Activated naive CD8-positive, alpha-beta T cell treated with anti-CD3 and anti-CD28 coated beads for 36 hours (primary cell): ENCODE measurements at places on chromosomes 5 and 9. TPM values are rescaled to one million over a fixed set of nuclear protein-coding genes. Genes with fewer than 3 reads are reported as not detected.
A peak's percentile ranks its signal among the peaks of the same experiment; 100 is the strongest.

- H3K4me1 ChIP-seq = peaks cover 2% of the 10 kb centered on the region
- no peaks in the 10 kb centered on the region for H3K36me3 ChIP-seq
- DNase-seq = no peak
- H3K27me3 ChIP-seq = peaks cover 9% of the 10 kb centered on the region
- no peak overlapping the region for H3K4me3 ChIP-seq
These were observed 181.4 kb upstream of the TRPM3 start for GRCh38 chr9:71302776-71303175.

DNA sequence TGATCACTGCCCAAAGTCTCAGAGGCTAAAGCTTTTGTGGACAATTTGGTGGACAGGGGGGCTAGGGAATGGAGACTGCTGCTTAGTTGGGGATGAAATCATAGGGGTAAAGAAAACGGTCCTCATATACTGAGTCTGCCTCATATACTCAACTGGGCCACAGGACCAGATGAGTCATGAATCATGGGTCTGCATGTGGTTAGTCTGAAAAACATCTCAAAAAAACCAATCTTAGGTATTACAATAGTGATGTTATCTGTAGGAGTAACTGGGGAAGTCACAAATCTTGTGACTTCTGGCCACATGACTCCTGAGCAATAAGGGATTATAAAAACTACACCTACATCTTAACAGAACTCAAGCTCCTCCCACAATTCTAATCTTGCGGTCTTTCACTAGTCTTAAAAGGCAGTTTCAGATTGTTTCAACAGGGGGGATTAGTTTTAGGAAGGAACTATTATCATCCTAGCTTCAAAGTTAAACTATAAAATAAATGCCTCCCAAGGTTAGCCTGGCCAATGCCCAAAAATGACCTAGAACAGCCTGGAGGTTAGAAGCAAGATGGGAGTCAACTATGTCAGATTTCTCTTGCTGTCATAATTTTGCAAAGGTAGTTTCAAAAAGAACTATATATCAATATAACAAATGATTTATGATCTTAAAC lies 17.5 kb downstream of the TMEM161B start:
- no peak overlapping the region for H3K4me3 ChIP-seq
- peak overlapping the region; percentile 74 for H3K27ac ChIP-seq
- H3K36me3 ChIP-seq = peaks cover 54% of the 10 kb centered on the region
- peaks cover 51% of the 10 kb centered on the region for H3K4me1 ChIP-seq
- H3K27me3 ChIP-seq = no peaks in the 10 kb centered on the region
- peak; percentile 8 for DNase-seq

Gene CCDC152
- 18.1 TPM for total RNA-seq

GRCh38 chr9:116187570-116188170 lies 34.1 kb downstream of the PAPPA start:
- H3K27ac ChIP-seq = no peak overlapping the region
- peaks cover 4% of the 10 kb centered on the region for H3K27me3 ChIP-seq
- no peak for DNase-seq

Gene INSYN2B
- not detected for total RNA-seq

GRCh38 chr9:86983620-86984259 lies 36.4 kb upstream of the GAS1 start:
- H3K4me3 ChIP-seq = no peak overlapping the region
- H3K27me3 ChIP-seq = peaks cover 24% of the 10 kb centered on the region
- H3K4me1 ChIP-seq = no peaks in the 10 kb centered on the region
- no peaks in the 10 kb centered on the region for H3K36me3 ChIP-seq
- no peak for DNase-seq

GRCh38 chr5:3384531-3384930 lies 211.1 kb upstream of the IRX1 start:
- no peaks in the 10 kb centered on the region for H3K27me3 ChIP-seq
- H3K4me3 ChIP-seq = no peak overlapping the region
- no peaks in the 10 kb centered on the region for H3K36me3 ChIP-seq
- H3K4me1 ChIP-seq = no peaks in the 10 kb centered on the region

Gene RNF208
- 7.1 TPM for total RNA-seq

- no peaks in the 10 kb centered on the region for H3K27me3 ChIP-seq
- H3K27ac ChIP-seq = no peak overlapping the region
- no peaks in the 10 kb centered on the region for H3K36me3 ChIP-seq
- no peaks in the 10 kb centered on the region for H3K4me1 ChIP-seq
- no peak for DNase-seq
- H3K4me3 ChIP-seq = no peak overlapping the region
These were observed 144.7 kb downstream of the GABBR2 start for GRCh38 chr9:98563988-98564387.

DNA sequence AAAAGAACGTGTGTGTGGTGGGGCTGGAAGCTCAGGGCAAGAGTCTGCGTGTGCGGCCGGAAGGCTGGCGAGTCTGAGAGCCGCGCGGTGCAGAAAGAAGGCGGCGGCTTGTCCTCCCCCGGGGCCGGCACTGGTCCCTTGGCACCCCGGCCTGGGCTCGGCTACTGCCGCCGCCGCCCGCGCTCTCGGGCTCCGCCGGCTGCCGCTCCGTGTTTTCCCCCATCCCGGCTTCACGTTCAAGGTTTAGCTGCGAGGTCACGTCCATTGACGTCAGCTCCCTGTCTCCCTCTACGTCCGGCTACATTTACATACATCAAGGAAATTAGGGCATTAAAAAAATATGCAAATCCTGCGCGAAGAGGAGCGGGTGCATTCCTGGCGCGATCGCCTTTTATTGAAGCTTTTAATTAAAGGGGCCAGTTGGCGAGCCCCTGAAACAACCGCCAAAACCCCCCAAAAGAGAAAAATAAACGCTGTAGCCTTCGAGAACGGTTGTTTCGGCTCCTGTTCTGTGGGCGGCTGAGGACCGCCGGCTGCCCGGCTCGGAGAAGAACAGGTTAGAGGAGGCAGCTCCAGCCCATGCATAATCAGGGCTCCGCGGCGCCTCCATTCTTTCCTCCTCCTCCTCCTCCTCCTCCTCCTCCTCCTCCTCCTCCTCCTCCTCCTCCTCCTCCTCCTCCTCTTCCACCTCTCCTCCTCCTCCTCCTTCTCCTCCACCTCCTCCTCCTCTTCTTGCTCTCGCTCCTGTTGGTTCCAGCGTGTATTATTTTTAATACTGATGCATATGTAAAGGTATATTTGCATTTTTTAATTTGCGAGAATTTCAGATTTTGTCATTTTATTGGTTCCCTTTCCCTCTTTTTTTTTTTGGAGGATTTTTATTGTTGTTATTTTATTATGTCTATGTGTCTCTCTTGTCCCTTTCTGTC lies 207.0 kb downstream of the MEF2C start:
- peaks cover 97% of the 10 kb centered on the region for H3K27me3 ChIP-seq
- peak overlapping the region; percentile 34 for H3K27ac ChIP-seq
- H3K4me1 ChIP-seq = peaks cover 24% of the 10 kb centered on the region
- H3K4me3 ChIP-seq = peak overlapping the region; percentile 71

- no peaks in the 10 kb centered on the region for H3K36me3 ChIP-seq
- no peak overlapping the region for H3K27ac ChIP-seq
- H3K27me3 ChIP-seq = peaks cover 5% of the 10 kb centered on the region
These were observed 12.5 kb downstream of the EDIL3 start for GRCh38 chr5:84372066-84372695.

Gene ABCA2
- 4.2 TPM for total RNA-seq
